ENCODE measurements at places on chromosomes 5 and 9.

DNA sequence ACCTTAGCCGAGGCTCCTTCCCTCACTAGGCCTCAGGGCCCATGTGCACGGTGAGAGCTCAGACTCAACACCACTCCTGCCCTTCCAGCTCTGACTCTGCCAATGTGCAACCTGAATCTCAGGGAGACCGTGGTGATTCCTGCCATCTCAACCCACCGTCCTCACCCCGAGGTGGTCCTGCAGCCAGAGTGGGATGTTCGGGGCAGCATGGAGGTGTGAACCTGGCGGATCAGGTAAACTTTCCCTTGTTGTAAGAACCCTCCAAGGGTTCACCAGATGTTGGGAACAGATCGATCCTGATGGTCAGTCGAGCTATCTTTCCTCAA is 538 bp upstream of the AKNA start:
- no peak for DNase-seq

DNA sequence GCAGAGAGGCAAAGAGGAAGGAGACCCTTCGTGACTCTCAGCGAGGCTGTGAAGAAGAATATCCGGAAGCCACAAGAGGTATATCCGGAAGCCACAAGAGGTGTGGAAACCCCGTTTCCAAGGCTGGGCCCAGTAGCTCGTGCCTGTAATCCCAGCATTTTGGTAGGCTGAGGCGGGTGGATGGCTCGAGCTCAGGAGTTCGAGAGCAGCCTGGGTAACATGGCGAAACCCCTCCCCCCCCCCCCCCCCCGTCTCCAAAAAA is 612 bp upstream of the BBLN start:
- peak; percentile 8 for DNase-seq

GRCh38 chr5:10564838-10565784 is 1.2 kb downstream of the ANKRD33B start:
- DNase-seq: no peak

DNA sequence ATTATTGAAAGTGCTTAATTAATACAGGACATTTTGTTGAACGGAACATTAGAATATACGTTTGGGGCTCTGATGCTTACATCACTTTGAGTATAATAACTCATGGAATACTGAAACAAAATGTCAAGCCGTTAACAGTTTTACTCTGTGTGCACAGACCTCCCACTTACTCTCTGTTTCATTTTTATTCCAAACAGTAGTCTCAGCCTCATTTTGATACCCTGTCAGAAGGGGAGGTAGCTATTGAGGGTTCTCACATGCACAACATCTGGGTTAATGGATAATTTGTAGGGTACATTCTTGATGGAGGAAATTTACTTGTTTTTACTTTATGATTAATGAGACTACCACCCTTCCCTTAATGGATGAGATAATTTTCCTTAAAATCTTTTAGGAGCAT is 59.0 kb downstream of the SCAMP1 start:
- DNase-seq: no peak

- no peak for DNase-seq
Observed at GRCh38 chr5:105924366-105924765, 1746.4 kb downstream of the EFNA5 start.

- DNase-seq: no peak
Observed at GRCh38 chr5:36723912-36724311, 117.5 kb downstream of the SLC1A3 start.

DNA sequence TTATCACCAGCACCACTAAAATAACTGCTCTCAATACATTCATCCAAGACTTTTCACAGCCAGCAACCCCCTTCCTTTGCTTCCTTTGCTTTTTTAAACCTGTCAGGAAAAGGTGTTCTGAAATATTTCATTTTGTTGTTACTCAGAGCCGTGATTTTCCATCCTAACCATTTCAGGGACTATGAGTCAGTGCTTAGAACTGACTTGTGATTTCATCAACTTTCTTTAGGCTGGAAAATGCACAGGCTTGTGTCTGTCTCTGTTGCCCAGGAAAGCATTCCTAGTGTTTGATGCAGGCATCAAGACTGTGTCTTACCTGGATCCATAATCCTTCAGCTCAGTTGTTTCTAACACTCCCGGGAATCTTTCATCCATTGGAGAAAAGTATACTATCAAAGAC is 805.6 kb downstream of the BRINP1 start:
- no peak for DNase-seq

GRCh38 chr9:15246243-15246642 is 60.8 kb downstream of the TTC39B start:
- DNase-seq: no peak

DNA sequence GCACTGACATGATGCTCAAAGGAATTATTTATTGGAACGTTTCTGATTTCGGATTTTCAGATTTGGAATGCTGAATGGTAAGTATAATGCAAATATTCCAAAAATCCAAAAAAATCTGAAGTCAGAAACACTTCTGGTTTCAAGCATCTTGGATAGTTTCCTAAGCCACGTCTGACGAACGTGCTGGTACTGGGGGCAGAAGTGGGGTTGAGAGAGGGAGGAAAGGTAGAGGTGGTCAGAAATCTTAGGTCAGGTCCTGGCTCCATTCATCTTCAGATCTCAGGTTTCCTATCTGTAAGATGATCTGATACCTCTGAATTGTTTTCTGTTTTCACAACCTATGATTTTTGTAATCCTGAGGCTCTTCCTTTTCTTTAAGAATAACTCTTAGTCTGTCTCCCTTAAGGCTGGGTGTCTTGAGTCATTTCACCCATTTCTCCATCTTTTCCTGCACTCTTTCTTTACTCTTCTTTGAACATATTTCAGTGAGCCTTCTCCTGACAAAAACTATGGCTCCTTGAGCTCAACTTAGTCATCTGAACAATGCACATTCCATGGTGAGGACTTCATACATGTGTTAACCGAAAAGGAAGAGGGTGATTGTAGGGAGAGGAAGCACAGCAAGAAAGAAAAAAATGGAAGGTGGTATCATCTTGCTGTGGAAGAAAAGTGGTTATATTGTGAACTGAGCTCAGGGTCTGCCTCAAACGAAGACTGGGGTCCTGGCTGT is 3.3 kb downstream of the SGCD start:
- no peak for DNase-seq

DNA sequence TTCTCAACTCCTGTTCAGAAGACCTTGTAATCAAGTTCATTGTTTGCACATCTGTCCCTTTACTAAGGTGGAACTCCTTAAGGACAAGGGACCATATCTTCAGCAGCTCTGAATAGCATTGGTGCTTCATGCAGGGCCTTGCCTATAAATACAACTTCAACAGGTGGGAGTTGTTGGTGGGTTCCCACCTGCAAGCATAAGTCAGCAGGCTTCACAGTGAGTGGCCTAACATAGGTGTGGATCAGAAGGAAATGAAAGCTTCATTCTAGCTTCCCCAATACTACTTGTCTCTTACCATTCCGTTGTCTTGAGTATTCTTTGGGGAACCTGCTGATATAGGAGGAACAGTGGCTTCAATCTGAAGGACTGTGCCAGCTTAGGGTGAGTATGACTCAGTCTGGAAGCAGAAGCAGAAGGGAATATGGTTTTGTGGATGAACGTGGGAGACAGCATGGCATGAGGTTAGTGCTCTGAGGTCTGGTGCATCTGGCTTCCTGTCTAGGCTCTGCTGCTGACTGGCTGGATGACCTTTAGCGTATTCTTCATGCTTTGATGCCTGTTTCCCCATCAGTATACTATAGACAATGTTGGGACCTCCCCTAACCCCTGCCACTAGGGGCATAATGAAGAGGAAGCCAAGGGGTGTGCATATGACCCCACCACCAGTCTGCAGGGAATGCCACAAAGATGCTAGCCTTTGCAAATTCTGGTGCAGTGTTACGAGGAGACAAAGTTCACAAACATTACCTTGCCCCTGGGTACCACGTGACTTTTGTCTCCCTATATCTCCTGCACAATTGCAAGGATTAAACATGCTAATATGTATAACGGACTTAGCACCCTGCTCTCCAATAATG is 192.3 kb downstream of the PALM2AKAP2 start:
- DNase-seq: no peak

DNA sequence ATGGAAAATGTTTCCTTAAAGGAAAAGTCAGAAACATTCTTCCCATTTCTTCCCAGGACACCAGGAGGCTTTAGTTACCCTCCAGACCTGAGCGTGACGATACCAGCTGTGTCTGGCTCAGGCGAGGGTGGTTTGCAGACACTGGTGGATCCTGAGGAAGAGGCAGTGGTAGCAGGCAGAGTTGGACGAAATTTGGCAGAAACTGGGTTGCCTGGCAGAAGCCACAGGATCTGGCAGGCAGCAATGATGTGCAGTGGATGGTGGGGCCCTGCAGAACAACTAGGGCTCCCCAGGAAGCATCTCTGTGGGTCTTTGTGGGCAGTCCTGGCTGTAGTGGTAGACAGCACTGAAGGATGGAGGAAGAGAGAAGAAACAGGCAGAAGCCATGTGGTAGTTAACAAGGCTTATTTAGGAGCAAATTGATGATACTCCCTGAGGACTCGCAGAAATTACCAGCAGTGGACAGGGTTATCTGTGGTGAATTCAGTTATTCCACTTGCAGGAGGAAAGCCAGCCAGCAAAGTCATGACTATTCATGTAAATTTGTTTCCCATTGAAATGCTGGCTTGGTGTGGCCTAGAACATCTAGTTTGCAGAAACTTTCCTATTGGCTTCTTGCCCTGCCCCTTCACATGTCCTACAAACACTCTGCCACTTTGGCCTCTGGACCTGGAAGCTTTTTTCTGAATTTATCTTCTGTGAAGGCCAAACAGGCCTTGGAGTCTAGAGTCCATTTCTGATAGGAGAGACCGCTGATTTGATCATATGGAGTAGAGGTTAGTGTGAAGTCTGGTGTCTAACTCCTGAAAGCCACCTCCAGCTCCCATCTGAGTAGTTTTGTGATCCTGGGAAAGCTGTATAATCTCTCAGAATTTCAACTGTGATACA is 212.0 kb downstream of the DMRT2 start:
- DNase-seq: no peak

DNA sequence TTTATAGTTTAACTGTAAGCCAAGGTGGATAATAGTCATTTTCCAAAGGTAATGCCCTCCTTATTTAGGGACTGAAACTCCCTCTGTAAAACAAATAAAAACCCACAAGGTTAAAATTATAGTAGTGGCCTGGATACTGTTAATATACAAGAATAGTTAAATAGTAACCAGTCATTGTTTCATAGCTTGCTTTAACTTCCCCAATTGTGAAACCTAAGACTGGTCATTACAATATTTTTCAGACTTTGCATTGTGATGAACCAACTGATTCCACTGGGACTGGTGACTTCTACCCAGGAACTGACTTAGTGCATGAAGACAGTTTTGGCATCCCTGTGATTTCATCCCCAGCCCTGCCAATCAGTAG is 162.6 kb downstream of the SMC2 start:
- DNase-seq: no peak

DNA sequence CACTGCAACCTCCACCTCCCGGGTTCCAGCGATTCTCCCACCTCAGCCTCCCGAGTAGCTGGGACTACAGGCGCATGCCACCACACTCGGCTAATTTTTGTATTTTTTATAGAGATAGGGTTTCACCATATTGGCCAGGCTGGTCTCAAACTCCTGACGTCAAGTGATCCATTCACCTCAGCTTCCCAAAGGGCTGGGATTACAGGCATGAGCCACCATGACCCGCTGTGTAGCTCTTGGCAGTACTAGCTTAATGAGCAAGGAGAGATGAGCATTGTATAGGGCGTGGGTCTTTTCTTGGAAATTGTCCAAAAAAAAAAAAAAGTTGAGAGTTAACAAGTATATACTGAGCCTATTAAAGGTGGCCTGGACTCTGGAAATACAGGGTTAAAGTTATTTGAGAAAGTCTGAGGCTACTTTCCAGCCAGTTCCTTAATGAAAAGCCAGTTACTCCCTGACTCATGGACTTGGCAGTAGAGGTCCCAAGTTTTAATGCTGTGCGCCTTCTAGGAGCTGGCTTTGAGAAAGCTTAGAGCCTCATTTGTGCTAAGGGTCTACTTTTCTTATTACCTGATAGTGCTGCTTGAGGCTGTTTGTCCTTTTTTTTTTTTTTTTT is 4.2 kb upstream of the FGF18 start:
- no peak for DNase-seq

DNA sequence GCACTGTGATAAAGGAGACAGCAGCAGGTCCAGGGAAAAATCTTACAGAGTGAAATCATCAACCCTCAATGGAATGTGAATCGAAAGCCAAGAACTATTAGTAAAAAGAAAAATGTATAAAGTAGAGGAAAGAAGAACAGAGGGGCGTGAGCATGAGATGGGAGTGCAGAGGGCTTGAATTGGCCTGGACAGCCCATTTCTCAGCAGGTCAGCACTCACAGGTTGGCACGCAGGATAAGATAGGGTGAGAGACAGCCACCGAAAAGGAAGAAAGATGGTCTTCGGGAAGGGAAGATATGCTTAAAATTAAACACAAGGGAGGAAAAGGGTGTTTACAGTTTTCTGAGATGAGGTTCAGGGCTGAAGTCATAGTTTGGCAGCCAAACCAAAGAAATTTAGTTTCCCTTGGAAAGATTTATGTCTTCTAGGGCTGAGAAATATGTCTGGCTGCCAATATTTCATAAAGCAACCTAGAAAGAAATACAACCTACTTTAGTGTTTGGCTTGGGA is 524.7 kb downstream of the SPATA31D1 start:
- no peak for DNase-seq

DNA sequence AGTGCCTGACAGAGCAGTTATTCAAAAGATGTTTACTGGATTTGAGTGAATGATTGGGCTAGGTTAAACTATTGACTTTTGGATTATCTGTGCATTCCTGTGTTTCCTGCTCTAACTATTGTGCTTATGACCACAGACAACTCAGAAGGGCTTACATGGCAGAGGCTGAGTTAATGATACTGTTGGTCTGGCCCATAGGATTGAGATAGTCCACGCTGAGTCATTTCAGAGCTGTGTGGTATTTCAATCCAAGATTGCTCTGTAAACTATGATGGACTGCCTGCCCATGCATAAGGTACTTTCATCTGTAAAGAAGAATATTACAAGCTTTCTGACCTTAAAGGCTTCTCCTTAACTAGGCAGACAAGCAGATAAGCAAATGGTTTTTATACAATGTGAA is 49.1 kb upstream of the SLIT3 start:
- no peak for DNase-seq

- no peak for DNase-seq
Observed at GRCh38 chr5:14851050-14851419, 20.5 kb downstream of the ANKH start.

- no peak for DNase-seq
Observed at GRCh38 chr5:114120166-114120565, 241.7 kb upstream of the KCNN2 start.

GRCh38 chr5:140986117-140986521 is 19.8 kb downstream of the PCDHAC2 start:
- DNase-seq: no peak

- no peak for DNase-seq
Observed at GRCh38 chr9:90285946-90286345, 356.7 kb downstream of the DIRAS2 start.

All from stimulated activated CD4-positive, alpha-beta T cell treated with anti-CD3 and anti-CD28 coated beads, Interleukin-2, amount 100 ng/mL, for 4 hours (primary cell).